ENCODE measurements at places on chromosomes 16 and 17.

DNA sequence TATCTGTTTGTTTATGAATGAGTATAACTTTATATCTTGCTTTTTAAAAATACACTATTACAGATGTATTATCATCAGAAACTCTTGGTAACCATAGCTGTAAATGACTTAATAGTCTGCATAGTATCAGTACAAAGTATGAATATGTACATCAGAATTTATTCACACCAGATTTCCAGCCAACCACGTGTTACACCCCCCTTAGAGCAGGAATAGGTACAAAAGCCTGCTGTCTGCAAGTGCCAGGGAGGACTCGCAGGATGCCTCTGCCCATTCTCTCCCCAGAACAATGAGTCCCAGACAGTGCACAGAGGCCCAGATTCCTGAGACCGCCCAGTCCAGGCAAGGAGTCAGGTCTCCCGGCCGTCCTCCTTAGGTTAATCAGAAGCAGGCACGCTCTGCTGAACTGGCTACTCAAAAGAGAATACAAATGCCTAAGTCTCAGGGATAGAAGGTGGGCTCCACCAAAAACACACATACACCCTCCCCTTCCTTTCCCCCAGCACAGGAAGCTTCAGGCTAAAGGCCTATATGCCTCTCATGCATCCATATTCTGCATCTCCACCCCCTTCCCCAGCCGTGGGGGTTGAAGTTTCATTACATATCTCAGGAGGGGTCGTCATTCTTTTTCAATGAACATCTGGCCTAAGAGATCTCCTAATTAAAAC is 159.1 kb upstream of the CDH11 start:
- no peak for DNase-seq

DNA sequence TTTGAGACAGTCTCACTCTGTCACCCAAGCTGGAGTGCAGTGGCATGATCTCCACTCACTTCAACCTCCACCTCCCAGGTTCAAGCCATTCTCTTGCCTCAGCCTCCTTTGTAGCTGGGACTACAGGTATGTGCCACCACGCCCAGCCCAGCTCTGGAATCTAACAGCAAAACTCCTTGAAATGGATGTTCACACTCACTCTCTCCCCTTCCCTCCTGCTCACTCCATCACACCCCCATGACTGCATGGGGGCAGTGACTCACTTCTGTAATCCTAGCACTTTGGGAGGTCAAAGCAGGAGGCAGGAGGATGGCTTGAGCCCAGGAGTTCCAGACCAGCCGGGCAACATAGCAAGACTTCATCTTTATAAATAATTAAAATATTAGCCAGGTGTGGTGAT is 11.1 kb upstream of the TFAP4 start:
- DNase-seq = no peak

- no peak for DNase-seq
Measured at GRCh38 chr16:76796978-76797377, 394.0 kb upstream of the MON1B start.

DNA sequence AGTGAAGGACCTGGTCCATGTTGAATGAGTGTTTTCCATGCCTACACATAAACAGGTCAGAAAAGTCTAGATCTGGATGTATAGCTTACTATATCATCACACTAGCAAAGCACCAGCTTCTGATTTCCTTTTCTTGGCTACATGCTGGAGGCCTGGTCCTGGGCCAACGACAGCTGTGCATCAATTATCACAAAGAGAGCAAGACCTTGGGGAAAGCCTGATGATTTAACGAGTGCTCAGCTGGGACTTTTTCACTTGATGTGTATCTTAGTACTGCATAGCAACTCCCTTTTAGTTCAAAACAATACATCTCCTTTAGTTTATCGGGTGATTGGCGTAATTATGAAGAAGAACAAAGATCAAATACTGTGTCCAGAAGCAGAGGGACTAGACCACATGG is 358.2 kb downstream of the KIF2B start:
- DNase-seq = no peak

DNA sequence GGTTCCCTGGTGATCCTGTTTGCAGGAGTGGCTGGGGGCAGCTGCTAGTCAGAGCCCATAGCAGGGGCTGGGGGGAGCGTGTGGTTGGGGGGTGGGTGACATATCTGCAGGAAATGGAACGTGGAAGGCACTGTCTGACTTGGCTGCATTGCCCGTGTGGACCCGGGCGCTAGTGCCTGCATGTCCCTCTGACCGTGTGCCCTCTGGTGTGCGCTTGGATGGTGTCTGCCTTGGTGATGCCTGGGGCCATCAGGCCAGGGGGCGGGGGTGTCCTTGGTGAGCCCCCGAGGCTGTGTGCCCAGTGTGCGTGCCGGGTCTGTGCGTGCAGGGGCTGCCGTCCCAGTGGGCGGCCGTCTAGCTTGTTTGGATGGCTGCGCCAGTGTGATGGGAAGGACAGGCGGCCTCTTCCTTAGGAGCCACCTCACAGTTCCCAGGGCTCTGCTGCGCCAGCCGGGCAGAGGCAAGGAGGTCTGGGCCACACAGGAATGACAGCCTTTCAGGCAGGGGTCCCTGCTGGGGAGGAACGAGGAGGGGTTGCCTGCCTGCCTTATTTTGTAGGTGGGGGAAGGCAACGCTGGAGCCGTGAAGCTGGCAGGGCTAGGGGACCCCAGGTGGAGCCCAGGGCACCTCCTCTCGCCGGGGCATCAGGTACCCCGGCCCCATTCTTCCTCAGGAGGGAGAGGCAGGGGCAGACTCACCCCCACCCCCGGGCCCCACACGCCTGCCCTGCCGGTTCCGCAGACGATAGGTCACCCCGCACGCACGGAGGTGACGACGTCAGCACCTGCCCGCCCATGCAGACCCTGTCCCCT is 693 bp downstream of the NDRG4 start:
- DNase-seq = no peak

GRCh38 chr17:78878871-78879527 is 24.0 kb downstream of the CEP295NL start:
- no peak for DNase-seq

DNA sequence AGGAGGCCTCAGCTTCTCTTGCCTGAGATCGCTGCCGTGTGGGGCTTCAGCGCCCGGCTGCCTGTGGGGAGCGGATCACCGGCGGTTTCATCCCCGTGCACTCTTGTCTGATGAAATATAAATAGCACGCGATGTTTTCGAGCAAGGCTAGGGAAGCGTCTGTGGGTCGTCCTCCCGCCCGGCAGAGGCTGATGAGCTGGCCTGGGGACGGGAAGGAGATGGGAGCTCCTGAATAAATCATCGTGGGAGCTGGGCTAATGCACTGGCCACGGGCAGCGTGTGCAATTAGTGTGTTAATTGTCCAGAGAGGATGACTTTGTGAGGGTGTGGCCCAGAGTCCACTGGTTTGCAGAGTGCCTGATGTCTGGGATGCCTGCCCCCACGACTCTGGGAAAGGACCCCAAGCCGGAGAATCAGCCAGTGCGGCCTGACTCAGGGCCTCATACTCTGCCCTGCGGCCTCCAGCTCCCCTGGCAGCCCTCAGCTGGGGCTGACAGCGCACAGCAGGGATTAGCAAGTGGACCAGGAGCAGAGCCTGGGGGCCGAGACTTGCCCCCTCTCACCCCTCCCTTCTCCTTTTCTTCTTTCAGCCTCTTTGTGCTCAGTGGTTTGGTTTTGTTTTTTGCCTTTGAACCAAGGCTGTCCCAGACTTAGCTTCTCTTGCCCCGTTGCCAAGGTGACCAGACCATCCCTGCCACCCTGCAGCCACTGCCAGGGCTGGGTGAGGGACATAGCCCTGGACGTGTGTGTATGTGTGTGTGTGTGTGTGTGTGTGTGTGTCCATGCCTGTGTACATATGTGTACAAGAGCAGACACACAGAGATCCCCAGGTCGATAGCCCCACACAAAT is 21.4 kb downstream of the KCNJ12 start:
- DNase-seq = no peak

DNA sequence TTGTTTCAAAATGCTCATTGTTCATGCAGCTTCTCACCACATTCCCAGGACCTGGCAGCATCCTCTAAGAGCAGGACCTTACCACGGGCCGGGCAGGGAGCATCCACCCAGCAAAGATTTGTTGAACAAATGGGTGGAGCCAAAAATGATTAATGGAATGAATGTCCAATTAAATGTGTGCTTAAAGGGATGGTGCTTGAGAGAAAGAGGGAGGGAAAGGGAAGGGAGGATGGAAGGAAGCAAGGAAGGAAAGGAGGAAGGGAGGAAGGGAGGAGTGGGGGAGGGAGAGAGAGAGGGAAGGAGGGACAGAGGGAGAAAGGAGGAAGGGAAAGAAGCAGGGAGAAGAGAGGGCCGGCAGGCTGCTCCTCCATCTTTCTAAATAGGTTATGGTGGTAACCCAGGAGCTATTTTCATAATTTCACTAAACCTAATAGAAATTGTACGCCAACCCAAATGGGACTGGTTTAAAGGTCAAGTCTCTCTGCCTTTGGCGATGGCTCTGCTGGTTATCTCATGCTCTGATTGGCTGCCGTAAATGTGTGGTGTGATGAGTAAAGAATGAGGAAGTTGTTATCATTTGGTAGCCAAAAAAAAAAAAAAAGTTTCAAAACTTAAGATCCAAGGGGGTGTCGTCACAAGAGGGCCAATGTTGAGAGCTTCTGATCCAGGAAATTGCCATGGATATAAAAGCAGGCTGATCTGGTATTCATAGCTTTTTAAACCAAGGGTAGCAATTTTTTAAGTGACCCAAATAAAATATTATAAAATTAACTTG is 126.7 kb upstream of the FOXF1 start:
- peak; percentile 28 for DNase-seq

DNA sequence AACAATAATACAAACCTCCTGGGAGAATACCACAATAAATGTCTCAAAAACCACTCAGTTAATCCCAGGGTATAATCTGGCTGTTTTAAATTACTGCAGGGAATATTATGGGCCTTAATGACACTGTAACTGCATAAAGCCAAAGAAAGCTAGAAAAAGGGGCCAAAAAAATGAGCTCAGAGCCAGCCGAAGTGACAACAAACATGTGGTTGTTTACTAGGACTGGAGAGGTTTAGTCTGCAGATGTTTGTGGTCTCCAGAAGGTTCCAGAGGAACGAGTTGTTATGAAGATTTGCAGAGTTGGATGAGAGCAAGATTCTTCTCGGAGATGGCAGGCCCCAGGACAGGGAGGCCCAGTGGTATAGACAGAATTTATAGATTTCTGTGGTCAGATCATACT is 97.1 kb upstream of the AKTIP start:
- no peak for DNase-seq

Data from suppressor macrophage treated with lipopolysaccharide for 4 hours (primary cell).